GOT3 (cell line): ENCODE measurements at places on chromosomes 3 and 15.

GRCh38 chr3:50539356-50540286 lies 27.9 kb downstream of the C3orf18 start:
- DNase-seq, result no peak

- DNase-seq, result no peak
Observed at GRCh38 chr3:186167646-186168395, 58.9 kb upstream of the ETV5 start.

DNA sequence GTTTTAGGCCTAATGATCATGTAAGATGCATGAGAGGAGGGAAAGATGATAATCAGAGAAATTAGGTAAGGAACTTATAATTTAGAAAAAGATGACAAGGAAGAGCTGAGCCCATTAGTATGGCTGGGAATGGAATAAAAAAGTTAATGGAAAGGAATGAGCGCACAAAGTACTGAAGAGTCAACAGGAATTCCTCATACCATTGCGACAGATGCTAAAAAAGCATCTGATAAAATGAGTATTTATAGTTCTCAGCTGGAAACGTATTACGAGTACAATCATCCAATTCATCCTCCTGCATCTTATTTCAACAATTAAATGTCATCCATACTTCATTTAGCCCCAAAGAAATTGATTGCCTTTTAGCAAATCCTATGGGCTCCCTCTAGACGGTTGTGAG lies 58.9 kb downstream of the TMCC1 start:
- DNase-seq, result no peak

- no peak for DNase-seq
Observed at GRCh38 chr15:38030609-38031008, 96.2 kb downstream of the TMCO5A start.

- no peak for DNase-seq
Observed at GRCh38 chr15:96462768-96463750, 132.6 kb downstream of the NR2F2 start.

GRCh38 chr3:134610432-134611385 lies 40.1 kb downstream of the KY start:
- no peak for DNase-seq

DNA sequence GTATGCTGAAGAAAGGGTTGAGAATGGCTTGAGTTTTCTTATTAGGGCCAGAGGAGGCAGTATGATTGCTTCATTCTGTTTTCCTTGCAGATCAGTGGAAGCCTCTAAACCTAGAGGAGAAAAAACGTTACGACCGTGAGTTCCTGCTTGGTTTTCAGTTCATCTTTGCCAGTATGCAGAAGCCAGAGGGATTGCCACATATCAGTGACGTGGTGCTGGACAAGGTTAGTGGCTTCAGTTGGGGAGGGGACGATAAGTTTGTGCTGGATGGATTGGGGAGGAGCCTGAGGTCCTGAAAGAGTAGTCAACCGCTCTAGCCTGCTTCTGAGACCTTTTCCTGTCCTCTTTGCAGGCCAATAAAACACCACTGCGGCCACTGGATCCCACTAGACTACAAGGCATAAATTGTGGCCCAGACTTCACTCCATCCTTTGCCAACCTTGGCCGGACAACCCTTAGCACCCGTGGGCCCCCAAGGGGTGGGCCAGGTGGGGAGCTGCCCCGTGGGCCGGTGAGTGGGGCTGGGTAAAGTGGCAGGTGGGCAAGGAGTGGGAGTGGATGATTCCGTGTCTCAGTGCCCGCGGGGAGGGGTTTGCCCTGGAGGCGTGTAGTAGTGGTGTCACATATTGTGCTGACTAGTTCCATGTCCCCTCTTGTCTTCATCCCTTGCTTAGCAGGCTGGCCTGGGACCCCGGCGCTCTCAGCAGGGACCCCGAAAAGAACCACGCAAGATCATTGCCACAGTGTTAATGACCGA lies 8.5 kb downstream of the EIF4G1 start:
- DNase-seq, result no peak

GRCh38 chr15:58171476-58172061 lies 33.4 kb downstream of the AQP9 start:
- DNase-seq, result no peak

DNA sequence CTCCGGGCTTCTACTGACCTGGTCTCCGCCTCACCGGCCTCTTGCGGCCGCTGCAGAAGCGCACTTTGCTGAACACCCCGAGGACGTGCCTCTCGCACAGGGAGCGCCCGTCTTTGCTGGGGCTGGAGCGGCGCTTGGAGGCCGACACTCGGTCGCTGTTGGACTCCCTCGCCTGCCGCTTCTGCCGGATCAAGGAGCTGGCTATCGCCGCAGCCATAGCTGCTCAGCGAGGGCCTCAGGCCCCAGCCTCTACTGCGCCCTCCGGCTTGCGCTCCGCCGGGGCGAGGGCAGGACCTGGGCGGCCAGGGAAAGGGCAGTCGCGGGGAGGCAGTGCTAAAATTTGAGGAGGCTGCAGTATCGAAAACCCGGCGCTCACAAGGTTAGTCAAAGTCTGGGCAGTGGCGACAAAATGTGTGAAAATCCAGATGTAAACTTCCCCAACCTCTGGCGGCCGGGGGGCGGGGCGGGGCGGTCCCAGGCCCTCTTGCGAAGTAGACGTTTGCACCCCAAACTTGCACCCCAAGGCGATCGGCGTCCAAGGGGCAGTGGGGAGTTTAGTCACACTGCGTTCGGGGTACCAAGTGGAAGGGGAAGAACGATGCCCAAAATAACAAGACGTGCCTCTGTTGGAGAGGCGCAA lies 319.2 kb downstream of the FGF12 start:
- no peak for DNase-seq
